ENCODE measurements at places on chromosomes 11 and 22.
A peak's percentile ranks its signal among the peaks of the same experiment; 100 is the strongest.

DNA sequence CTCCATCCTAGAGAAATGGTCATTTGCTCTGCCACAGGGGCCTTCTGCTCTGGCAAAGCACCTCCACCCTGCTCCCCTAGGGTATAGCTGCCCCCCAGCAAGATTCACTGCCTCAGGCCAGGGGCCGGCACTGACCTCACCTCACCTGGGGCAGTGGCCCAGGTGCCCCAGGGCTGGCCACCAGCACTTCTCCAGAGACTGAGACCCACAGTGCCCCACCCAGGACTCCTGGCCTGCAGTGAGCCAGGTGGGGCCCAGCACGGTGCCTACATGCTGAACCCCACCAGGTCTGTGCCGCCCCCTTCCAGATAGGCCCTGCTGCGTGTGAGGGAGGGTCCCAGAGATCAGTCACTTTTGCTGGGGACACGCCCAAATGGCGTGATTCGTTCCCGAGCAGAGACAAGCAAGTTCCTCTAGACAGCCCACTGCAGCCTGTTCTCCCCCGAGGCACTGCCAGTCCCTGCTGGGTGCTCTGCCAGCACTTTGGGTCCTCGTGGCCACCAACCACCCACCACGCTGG is 10.8 kb downstream of the GNB1L start:
- no peak for DNase-seq

GRCh38 chr11:92136797-92137196 is 87.8 kb upstream of the FAT3 start:
- peak; percentile 29 for DNase-seq

- DNase-seq, result peak; percentile 44
Observed at GRCh38 chr11:67584205-67584880, 731 bp downstream of the GSTP1 start.

- DNase-seq, result no peak
Observed at GRCh38 chr11:12070446-12071267, 39.7 kb upstream of the MICAL2 start.

DNA sequence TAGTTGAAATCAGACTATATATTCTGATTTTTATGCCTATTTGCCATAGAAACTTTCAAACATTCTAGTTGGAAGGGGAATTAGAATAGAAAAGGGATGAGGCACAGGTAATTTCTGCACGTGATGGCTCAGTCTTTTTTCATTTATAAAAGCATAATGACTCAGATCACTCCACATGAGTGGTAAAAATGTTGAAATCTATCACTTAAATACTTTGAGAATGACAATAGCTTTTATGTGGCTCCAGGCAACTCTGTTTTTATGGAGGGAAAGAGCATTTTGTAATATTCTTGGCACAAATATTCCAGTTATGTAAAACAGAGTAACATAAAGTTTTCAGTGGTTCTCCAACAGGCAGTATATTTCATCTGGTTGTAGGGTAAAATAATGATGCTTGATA is 5.9 kb upstream of the MMP3 start:
- DNase-seq, result no peak

GRCh38 chr22:42930810-42931420 is 73.8 kb upstream of the ARFGAP3 start:
- no peak for DNase-seq
